ENCODE measurements at places on chromosomes 3 and 15.
A peak's percentile ranks its signal among the peaks of the same experiment; 100 is the strongest.

- no peak for DNase-seq
These were observed 92.8 kb downstream of the PCSK6 start for GRCh38 chr15:101396484-101397261.

- peak; percentile 81 for DNase-seq
These were observed 18.0 kb upstream of the DNAJC13 start for GRCh38 chr3:132399054-132399929.

DNA sequence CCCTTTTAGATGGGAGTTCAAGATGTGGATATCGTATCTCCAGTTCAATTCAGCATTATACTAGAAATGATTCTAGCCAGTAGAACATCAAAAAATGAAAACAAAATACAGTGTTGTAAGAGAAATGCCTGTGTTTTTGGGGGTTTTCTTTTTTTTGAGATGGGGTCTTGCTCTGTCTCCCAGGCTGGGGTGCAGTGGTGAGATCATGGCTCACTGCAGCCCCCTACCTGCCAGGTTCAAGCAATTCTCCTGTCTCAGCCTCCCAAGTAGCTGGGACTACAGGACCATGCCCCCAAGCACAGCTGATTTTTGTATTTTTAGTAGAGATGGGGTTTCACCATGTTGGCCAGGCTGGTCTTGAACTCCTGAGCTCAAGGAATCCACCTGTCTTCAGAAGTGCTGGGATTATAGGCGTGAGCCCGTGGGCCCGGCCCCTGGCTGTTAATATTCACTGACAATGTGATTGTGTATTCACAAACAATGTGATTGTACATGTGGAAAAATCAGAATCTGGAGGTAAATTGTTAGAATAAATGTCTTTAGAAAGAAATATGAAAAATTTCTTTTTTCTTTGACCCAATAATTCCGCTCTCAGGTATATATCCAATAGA lies 59.0 kb downstream of the ARIH1 start:
- DNase-seq, result no peak

DNA sequence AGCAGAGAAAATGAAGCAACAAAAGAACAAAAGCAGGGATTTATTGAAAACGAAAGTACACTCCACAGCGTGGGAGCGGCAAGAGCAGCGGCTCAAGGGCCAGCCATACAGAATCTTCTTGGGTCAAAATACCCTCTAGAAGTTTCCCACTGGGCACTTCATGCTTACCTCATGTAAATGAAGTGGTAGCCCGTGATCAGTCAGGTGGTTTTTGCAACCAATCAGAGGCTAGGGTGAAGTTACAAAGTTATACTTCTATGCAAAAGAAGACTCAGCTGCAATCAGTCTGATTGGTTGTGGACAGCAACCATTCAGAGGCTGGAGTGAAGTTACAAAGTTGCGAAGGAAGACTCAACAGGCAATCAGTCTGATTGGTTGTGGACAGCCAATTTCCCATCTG lies 37.8 kb upstream of the TRH start:
- peak; percentile 64 for DNase-seq

DNA sequence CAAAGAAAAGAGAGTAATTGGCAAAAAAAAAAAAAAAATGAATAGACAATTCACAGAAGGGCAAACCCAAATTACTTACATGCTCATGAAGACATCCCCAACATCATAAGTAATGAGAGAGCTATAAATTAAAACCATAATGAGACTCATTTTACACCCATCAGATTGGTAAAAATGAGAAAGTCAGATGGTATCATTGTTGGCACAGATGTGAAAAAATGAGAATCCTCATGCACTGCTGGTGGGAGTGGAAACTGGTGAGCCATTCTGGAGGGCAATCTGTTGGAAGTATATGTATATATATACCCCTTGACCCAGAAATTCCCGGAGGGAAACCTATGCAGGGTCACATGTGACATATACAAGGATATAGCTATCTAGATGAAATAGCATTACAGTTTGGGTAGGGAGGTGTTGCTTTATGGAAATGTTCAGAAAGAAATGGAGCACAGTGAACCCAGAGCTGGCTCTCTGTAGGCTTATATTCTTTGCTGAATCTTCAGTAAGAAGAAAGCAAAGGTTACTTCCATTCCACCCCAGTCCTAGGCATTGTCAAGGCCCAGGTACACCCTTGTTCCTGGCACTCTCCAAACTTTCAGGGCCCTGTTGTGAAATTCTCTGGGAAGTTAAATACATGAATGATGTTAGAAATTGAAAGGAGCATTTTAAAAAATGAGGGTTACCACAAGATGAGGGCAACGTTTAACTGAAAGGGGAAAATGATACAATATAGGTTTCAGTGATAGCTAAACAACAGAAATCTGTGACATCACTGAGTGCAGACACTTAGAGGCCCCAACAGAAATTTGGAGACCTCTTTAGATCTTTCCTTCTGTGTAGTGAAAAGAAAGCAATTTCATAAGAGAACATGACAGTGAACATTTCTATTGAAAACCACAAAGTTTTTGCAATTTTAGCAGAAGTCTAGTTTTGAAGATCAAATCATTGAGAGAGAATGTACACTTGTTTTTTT lies 132.7 kb upstream of the TPRG1 start:
- no peak for DNase-seq

GRCh38 chr3:169448501-169448900 lies 215.0 kb downstream of the MECOM start:
- no peak for DNase-seq

DNA sequence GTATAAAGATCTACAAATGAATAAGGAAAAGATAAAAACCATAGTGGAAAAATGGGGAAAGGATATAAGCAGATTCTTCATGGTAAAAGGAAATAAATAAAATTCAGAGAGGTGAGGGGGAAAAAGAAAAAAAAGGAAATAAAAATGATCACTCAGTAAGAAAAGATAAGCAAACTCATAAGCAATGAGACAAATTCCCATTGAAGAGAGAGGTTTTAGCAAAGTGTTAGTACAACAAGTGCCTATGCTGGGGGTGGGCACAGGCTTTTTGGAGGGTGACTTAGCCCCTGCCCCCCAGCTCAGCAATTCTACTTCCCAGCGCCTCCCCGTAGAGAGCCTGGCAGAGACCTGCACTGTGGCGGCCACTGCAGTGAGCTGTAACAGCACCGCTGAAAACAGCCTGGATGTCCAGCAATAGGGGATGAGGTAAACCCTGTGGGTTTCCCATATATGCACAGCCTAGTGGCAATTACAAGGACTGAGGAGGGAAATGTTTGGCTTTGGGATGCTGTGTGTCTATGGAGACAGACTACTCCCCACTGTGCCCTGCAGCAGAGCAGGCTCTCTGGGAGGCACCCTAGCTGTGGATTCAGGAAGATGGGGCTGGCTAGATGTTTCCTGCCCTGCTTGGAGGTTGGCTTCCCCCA lies 23.7 kb upstream of the SFMBT1 start:
- DNase-seq, result no peak

DNA sequence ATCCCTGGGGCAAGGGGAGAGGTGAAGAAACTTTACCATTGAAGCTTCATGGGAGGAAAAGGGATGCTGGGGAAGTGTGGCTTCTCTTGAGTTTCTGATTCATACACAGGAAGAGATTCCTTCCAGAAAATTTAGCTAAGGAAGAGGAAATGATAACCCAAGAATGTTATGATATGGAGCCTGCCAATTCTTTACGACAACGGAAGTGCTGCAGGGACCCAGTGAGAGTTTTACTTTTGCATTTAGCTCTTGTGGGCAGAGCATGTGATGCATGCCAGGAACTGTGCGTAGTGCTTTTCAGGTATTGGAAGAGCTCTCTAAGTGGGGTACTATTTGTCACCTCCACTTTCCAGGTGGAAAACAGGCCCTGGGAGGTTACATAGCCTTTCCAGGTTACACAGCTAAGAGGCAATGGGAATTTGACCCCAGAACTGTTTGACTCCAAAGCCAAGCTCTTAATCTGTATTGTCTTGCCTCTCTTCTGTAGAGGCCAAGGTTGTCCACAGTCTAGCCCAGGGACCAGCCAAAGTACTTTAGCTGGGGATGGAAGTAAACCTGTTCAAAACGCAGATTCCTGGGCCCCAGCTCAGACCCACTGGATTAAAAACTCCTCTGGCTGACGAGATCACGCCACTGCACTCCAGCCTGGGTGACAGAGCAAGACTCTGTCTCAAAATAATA lies 23.0 kb downstream of the CMTM7 start:
- DNase-seq, result no peak

DNA sequence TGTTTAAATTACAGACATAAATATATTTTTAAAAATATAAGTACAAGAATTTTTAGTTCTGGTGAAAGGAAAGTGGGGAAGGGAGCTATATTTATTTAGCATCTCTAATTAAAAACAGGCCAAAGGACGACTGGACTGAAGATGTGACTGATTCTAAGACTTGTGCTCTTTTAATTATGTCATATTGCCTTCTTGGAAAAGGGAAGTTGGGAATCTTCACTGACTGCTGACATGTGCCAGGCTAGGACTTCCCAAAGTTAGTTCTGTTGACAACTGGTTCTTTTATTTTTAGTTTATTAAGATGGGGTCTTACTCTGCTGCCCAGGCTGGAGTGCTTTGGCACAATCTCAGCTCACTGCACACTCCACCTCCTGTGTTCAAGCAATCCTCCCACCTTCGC lies 13.5 kb downstream of the CNOT10 start:
- no peak for DNase-seq

- DNase-seq, result no peak
These were observed 4.4 kb downstream of the GABPB1 start for GRCh38 chr15:50350621-50351020.

DNA sequence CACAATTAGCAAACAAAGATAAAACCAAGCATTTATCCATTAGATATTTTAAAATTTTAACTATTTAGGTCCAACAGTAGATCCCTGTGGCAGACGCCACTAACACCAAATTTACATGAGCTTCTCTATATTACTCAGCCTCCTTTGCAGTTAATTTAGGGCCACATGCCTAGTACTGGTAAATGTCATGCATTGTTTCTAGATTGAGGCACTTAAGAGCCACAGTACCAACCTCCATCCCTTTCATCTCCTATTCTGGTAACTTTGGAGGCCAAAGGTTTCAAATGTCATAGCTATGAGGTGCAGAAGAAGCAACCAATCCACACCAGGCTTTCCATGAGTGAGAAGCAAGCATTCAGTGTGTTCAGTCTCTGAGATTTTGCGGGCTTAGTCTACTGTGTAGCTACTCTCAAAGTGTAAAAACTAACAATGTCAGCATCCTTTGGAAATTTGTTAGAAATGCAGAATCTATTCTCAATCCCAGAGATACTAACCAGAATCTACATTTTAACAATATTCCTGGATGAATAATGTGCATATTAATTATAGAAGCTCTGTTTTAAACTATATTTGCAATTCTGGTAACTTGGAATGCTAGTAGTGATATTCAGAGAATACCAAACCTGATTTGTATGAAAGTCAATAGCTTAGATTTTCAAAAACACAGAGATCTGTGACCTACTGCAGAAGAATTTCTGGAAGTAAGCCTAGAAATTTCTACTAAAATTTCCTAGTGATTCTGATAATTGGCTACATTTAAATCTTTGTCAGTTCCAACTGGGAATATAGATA lies 206.3 kb upstream of the CD96 start:
- peak; percentile 11 for DNase-seq

DNA sequence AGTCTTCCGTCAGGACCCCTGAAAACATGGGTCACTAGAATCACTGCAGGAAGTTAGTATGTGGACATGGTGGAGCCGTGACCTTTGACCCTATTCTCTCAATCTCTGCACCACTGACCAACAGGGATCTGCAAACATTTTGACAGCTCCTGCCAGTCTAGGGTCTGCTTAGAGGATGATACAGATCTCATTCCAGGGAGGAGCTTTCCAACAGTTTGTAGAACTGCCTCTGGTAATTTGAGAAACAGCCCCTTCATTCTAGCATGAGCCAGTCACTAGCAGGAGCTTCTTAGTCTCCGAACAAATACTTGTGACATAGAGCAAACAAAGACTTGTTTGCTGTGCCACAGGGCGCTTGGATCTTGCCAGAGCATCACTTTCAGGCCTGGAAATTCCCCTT lies 270.3 kb upstream of the CFAP20DC start:
- no peak for DNase-seq

DNA sequence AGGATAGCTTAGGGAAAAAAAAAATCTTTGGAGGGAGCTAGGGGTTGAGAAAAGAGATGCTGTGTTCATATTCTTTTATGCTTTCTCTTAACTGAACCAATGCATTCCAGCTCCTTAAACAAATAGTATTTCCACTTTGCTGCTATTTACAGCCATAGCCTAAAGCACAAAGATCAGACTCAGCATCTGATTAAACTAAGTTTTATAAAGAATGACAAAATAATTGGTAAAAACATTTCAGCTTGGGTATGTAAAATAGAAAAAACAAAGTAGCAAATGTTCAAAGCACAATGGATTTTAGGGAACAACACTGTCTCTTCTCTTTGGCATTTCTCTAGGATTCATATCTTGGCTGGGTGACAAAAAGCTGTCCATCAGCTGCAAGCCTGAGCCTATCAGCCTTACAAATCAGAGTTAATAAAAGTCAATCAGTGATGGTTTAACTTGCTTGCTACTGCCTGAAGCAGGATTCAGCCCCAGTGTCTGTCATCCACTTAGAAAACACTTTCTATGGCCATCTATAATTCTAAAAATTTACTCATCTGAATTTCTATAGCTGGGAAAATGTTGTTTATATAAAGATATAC lies 232.1 kb upstream of the CDIN1 start:
- DNase-seq, result no peak

GRCh38 chr3:130537673-130538304 lies 20.8 kb downstream of the COL6A6 start:
- no peak for DNase-seq

GRCh38 chr15:101480613-101481380 lies 8.7 kb downstream of the PCSK6 start:
- DNase-seq, result no peak

GRCh38 chr3:161927131-161927530 lies 430.5 kb downstream of the OTOL1 start:
- DNase-seq, result no peak

DNA sequence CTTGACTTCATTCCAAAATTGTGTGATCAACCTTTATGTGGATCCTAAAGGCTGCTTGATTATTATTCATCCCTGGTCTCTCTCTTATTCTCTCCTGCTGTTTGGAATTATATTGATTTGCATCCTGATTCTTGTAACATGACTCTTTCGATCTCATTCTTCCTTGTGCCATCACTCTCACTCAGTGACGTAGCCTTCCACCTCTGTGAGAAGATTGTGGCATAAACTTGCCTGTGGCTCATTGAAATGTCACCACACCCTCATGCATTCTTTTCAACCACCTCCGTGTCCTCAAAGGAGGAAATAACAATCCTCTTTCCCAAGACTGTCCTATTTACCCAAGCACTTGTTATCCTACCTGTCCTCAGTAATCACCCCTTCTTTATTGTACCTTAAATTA lies 41.3 kb upstream of the GCNT3 start:
- DNase-seq, result no peak

- no peak for DNase-seq
These were observed 301.2 kb upstream of the ARHGEF26 start for GRCh38 chr3:153820035-153820434.

DNA sequence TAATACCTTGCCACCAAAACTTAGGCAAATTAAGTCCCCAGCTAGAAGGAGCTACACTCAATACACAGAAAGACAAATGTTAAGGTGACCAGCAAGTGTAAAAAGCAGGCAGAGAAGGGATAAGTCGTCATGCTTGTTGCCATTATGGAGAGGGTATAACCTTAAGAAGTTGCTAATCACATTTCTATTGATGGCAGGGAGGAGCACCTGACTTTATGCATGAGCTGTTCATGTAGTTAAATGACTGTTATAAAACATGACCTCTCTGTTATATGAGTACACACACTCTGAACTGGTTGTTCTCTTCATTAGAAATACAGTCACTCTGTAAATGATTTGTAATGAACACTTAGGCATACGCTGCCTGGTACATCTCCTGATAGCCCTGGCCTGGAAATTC lies 6.6 kb upstream of the CCNL1 start:
- DNase-seq, result no peak

GRCh38 chr3:111072031-111072921 lies 660 bp downstream of the NECTIN3 start:
- peak; percentile 53 for DNase-seq
